WERI-Rb-1 (cell line): ENCODE measurements at places on chromosomes 11 and 22.

DNA sequence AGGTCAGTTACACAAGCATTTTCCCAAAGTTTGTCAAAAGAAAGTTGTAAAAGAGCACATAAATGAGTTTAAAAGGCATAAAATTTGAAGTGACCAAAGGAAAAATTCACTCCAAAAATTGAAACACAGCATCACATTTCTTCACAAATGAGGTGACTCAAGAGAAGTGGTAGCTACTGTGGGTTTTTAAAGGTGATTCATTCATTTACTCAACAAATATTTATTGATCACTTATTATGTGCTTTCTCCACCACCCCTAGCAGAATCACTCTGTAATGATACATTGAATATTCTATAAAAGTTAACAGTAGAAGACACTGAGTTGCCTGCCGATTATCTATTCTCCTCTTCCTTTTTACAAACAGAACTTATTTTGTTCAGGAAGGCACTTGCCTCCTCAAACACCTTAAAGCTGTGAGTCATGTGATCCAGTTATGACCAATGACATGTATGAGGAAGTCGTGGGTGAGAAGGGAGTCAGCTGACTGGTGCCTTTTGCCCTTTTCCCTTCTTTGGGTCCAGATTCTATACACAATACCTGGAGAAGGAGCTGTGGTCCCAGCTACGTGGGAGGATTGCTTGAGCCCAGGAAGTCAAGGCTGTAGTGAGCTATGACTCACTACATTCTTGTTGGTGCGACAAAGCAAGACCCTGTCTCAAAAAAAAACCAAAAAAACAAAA is 67.7 kb upstream of the CLNS1A start:
- no peak for DNase-seq

GRCh38 chr11:116825854-116826750 is 3.0 kb upstream of the APOA4 start:
- no peak for DNase-seq

DNA sequence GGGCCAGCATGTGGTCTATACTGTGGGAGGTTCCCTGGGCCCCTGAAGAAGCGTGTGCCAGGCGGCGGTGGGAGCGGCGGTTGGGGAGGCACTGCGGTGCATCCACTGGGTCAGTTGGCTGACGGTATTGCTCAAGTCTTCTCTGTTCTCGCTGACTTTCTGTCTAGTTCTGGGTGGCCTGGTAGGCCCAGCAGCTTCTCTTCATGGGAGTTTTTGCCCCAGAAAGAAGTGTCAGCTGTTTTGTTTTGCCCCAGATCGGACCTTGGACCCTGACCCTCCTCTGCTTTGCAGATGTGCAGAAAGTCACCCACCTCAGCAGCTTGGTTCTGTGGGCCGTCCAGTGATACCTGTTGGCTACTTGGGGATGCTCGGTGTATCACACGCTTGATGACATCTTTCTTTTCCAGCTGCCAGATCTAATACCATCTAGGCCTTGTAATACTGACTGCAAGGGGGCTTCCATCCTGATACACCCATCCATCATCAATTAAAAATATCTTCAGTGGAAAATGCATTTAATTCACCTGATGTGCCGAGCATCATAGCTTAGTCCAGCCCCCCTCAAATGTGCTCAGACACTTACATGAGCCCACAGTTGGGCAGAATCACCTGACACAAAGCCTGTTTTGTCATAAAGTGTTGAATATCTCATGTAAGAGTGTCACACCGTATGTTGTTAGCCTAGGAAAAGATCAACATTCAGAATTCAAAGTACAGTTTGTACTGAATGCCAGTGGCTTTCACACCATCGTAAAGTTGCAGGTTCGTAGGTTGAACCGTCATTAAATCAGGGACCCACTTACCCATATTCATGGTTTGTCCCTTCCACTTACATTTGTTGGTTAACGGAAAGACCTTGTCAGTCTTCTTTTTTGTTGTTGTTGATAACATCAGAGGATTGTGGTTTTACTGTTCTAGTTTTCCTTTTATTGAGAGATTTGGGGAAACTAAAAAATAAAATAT is 13.9 kb downstream of the ZBED4 start:
- no peak for DNase-seq

DNA sequence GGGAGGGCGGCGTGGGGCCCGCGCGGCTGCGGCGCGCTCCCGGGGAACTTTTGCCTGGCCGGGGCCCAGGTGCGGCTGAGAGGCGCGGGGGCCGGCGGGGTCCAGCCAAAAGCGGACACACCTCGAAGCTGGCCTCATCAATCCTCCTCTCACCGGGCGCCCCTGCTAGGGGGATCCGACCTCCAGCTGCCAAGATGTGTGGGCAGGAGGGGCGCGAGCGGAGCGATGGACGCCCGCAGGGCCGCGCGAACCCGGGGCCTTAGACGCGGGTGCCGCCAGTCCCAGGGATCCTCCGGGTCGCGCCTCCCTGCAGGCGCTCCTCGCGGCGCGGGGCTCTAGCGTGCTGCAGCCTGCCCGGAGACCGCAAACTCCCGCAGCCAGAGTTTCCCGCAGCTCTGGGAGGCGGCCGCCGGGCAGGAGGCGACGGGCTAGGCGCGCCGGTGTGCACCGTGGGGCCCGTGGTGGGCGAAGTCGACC is 785 bp downstream of the IGSF9B start:
- DNase-seq: no peak

DNA sequence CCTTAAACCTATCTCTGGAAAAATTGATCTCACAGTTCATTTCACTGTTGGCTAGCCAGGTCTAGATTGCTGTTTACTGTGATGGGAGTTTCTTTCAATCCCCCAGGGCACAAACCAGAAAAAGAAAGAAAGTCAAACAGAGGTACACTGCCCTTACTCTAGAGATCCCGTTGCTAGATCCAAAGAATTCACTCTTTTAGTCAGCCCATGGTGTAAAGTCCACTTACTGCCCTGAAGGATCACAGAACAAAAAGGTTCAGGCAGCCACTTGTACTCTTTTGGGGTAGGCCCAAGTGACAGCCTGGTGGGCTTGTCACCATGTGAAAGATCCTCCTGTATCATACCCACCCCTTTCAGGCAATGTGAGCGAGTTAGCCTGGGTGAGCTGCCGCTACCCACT is 162.6 kb upstream of the CCDC179 start:
- DNase-seq: no peak

DNA sequence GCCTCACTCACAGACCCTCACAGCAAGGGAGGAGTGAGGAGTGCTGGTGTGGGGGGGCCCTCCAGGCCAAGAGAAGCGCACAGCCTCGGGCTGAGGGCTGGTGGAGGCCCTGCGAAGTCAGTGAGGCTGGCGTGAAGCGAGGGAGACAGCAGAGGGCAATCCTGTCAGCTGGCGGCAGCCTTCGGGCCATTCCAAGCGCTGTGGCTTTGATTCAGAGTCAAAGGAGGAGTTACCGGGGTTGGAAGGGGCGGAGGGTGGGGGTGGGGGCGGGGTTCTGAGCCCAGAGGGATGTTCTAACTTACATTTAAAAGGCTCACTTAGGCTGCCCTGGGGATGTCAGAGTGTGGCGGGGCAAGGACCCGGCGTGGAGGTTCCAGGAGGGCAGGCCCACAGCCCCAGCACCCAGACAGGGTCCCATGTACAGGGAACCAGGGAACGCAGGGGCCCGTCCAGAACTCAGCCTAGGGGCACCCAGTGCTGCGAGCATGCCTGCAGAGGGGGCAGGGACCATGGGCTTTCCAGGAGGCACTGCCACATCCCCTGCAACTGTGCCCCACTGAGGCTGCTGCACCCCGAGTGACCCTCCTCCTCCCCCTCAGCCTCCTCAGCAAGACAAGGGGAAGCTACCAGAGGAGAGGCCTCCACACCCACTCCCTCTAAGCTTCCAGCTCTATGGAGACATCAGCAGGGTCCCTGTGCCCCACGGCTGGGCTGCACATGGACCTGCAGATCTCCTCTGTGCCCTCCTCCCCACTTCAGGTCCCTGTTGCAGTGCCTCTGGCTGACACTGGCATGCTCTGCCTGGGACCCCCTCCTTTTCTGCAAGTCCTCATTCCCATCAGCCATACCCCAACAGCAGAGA is 39.7 kb upstream of the TTLL12 start:
- peak; percentile 73 for DNase-seq

DNA sequence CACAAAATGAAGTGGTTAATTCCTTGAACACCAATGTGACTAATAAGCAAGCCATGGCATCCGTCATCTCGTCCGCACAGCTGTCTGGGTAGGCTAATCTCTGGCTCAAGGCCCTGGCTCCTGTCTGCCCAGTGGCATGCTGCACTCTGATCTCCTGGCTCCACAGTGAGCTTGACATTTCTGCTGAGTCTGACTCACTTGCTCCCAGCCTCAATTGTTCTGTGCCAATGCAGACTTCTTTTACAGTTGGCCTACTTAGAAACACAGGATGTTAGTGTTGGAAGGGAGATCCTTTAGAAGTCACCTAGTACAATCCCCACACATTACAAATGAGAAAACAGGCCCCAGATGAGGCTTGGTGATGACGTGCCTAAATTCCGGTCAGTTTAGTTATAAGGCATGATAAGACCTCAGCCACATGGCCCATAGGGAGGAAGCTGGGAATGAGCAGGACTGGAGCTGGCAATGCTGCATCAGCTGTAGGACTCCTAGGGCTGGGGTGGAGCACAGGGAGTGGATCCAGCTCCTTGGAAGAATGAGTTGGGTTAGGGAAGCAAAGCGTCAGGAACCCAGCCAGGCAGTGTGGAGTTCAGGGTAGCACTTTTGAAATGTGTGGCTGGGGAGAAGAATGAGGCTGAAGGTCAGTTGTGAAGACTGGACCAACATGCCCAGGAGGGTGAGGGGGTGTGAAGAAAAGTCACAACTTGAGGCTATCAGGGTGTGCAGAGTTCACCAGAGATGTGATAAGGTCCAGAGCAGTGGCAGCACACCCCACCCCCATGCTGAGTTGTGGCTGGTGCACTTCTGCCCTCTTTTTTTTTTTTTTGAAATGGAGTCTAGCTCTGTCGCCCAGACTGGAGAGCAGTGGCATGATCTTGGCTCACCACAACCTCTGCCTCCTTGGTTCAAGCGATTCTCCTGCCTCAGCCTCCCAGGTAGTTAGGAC is 70.2 kb upstream of the EED start:
- DNase-seq: peak; percentile 64

DNA sequence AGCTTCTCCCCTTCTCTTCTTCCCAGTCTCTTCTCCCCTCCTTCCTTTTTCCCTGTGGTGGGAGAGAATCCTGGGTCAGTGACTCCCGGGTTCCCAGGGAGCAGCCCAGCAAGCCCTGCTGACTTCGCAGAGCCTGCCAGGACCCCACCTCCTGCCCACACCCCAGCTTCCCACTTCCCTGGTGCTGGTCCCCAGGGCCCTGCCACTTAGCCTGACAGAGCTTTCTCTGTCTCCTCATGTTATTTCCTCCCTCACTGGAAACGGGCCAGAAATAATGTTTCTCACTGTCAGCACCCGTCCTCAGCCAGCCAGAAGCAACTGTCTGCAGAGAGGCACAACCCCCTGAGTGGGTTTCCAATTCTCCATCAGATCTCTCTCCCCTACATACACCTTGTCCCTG is 27.1 kb downstream of the C11orf96 start:
- no peak for DNase-seq

DNA sequence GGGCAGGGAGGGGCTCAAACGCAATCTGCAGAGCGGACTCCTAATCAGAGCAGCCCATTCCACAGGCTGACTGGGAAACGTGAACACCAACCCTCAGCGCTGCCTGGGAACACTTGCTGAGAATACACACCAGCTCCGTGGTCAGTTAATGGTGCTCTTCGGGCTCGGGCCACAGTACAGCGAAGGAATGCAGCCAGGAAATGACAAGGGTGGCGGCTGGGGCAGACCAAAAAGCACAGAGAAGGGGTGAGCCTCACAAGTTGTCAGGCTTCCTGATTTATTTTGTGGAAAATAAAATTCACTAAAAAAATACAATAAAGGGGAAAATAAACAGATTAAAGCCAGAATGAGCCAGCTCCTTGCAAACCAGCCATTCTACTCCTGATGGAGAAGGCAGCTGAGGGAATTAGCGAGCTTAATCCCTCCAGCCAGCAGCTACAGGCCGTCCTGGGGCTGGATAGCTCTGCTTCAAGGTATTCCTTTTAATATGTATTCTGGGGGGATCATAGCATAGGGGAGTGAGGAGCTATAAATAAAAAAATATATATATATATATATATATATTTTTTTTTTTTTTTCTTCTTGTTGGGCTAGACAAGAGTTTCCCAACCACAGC is 165.5 kb upstream of the NTM start:
- peak; percentile 60 for DNase-seq

- DNase-seq: no peak
Measured at GRCh38 chr11:106950067-106950491, 68.2 kb downstream of the GUCY1A2 start.

GRCh38 chr11:112522536-112522935 is 261.9 kb upstream of the PLET1 start:
- no peak for DNase-seq

DNA sequence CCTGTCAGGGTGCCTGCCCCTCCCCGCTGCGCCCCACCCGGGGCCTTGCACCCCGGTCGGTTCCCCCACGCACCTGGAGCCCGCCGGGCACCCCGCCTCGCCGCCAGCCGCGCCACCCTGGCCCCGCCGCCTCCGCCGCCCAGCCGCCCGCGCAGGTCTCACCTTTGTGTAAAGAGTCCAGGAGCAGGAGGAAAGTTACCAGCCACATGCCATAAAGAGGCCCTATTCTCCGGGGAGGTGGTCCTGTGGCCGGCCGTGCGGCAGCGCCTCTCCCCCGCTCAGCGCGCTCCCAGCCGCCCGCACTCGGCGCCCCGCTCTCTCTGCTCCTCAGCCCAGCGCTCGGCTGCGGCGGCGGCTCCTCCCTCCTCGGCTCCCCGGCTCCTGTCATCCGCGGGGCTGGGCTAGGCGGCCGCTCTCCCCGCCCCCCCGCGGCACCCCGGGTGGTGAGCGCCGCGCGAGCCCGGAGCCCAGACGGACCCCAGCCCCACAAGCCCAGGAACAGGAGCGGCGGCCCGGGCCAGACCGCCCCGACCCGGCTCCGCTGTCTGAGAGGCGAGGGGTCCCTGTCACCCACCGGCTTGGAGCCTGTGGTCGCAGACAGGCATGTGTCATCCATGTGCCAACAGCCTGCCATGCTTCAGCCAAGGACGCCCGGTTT is at the start of gene DSCAML1:
Gene DSCAML1 (minus strand): TSS at position 345 of the 658 bp plus-strand sequence. CDS start 137 bp downstream, at position 208.
- DNase-seq: peak; percentile 55

- DNase-seq: no peak
Measured at GRCh38 chr11:35655254-35655653, 7.3 kb upstream of the TRIM44 start.

- DNase-seq: no peak
Measured at GRCh38 chr11:15815246-15816195, 540.8 kb downstream of the SOX6 start.

DNA sequence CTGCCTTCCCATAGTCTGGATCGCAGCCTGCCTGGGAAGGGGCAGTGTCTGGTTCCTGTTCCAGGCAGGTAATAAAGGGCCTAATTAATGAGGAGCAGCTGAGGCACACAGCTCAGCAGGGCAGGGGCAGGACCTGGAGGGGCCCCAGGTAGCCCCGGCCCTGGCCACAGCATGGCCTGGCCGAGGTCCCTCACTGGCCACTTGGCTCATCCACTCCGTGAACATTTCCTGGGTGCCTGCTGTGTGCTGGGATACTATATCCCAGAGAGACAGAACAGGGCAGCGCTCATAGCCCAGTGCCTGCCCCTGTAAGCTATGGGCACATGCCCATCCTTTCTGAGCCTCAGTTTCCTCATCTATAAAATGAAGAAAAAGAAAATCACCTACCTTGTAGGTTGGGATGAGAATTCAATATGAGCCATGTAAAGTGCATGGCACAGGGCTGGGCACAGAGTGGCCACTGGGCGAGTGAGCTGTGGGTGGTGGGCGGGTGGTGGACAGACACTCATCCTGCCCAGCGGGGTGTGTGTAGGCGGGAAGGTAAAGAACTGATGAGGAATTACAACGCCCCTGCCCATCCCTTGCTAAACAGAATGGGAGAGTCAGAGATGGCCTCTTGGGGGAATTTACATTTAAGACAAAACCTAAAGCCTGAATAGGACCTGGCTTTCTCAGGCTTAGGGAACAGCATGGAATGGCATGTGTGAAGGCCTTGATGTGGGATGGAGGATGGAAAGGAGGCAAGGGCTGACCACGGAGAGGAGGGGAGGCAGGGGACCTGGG is 9.2 kb downstream of the MYRF start:
- DNase-seq: no peak
